Activated naive CD4-positive, alpha-beta T cell (primary cell): ENCODE measurements at places on chromosomes 4 and X.
A peak's percentile ranks its signal among the peaks of the same experiment; 100 is the strongest.

DNA sequence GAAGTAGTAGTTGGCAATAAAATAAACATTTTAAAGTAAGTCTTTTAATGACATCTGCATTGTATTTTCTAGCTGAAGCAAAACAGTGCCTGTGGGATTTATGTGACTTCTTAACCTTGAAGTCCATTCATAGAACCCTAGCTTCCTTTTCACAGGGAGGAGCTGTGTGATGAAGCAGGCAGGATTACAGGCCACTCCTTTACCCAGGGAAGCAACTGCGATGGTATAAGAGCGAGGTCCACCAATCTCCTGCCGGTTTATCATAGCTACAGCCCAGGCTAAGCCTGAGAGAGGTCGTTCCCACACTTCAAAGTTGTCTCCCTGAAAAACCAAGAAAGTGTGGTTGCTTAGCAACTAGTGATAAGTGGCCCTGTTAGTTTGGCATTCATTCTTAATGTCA, 7.0 kb downstream of the RPL36A start:
- no peak for DNase-seq

DNA sequence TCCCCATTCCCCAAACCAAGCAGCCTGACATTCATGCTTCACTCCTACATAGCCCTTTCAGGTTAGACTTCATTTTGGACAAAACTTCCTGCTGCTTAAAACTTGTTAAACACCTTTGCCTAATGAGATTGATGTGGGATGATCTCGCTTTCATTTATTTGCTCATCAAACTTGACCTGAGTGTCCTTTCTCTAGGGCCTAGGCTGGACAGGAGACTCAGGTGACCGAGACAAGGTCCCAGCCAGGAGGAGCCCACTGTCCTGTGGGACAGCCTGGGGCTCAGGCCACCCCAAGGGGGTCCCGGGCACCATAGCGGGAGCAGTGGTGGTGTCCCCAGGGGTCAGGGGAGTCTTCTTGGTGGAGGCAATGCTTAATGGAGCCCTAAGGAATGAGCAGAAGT, 23.7 kb upstream of the PSAPL1 start:
- DNase-seq, result no peak

DNA sequence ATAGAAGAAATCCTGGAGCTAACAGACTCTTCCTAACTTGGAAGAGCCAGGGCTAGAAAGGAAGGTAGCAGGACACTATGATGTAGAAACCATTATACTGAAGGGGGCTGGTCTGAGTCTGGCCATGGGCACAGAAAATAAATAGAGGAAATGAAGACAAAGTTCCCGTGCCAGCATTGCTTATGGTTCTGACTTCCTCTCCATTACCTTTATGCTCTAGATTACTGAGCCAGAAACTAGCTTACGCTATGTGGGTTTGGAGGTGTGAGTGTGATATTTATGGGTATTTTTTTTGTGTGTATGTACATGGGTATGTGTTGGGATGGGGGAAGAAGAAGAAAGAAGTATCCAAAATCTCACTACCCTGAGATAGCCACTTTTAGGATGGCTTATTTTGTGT, 148.3 kb downstream of the GLUD2 start:
- no peak for DNase-seq

GRCh38 chr4:44447563-44448504, 775 bp downstream of the KCTD8 start:
- DNase-seq, result no peak

DNA sequence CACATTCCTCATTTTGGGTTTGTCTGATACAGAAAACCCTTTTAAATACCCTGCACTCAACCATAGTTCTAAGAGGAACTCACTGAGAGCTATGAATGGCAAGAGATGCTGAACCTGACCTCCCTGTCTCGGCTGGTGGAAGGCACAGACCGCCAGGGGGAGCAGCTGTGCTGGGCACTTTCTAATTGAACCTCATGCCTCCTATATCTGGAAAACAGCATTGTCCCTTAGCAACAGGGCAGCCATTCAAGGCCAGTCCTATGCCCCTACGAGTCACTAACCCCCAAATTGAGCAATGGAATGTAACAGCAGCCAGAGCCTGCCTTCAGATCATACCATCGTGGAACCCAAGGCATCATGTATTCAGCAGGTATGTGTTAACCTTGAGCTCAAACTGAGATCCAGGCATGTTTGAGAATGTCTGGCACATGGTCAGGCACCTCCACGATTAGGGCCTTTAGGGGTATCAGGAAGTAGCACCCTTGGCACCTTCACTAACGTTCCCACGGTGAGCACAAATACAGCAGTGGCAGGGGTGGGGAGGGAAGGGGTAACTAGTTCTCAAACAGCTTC, 5.1 kb downstream of the USP27X start:
- DNase-seq, result peak; percentile 1

GRCh38 chr4:105998171-105999063, 103.1 kb downstream of the NPNT start:
- DNase-seq, result no peak

- DNase-seq, result no peak
Measured at GRCh38 chr4:151908734-151909497, 148.1 kb upstream of the GATB start.

DNA sequence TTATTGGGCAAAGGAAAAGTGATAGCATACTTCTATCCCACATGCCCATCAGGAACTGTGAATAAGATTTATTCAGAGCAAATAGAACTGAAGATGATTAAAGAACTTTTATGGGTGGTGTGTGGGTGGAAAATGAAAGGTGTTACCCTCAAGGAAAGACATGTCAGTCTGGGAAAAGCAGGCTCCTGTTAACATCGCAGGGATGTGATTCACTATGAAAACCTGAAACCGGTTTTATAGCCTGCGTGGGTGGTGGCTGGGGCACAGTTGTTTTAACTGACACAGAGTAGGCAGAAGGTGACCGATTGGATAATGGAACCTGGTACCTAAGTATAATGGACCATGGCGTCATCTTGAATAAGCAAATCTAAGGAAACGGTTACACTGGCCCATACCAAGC, 61.3 kb upstream of the CASK start:
- no peak for DNase-seq

DNA sequence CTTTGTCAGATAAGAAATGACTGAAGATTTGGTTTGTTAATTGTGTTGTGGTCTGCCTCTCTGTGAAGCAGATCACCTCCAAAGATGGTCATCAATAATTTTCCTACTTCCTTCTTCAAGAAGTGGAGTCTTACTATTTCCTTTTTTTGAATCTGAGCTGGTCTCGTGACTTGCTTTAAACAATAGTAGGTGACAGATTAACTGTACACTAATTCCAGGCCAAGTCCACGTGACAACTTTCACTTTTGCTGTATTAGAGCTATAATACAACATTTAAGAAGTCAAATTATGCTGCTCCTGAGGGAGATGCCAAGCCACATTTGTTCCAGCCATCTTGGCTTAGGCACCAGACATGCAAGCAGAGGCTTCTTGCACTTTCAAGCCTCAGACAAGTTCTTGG, 393.8 kb upstream of the GRID2 start:
- DNase-seq, result no peak

DNA sequence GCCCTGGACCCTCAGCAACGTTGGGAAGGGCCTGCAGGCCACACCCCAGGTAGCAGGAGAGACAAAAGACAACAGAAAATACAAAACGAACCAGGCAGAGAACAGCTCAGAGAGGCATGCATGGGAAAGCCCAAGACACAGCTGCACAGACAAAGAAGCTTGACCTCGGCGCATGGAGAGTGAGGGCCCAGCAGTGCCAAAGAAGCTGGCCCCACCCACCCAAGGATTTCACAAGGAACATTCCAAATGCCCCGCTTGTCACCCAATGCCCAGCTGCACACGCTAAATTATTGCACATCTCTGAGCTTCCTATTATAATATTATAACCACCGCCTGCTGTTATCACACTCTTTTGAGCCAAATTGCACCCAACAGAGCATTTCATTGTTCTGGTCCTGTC, 147.7 kb upstream of the TBL1X start:
- no peak for DNase-seq

- no peak for DNase-seq
Measured at GRCh38 chr4:146051223-146051622, 112.6 kb upstream of the ZNF827 start.

DNA sequence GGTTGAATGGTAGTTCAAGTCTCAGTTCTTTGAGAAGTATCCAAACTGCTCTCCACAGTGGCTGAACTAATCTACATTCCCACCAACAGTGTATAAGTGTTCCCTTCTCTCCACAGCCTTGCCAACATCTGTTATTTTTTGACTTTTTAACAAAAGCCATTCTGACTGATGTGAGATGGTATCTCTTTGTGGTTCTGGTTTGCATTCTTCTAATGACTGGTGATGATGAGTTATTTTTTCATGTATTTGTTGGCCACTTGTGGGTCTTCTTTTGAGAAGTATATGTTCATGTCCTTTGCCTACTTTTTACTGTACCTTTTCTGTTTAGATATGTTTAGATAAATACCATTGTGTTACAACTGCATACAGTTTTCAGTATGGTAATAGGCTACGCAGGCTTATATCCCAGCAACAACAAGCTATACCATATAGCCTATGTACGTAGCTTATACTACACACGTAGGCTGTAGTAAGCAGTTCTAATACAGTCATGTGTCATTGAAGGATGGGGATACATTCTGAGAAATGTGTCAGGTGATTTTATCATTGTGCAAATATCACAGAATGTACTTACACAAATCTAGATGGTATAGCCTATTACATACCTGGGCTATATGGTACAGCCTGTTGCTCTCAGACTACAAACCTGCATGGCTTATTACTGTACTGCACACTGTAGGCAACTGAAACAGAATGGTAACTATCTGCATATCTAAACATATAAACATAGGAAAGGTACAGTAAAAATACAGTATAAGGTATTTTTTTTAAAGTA, 28.1 kb downstream of the KLHL8 start:
- no peak for DNase-seq

- DNase-seq, result no peak
Measured at GRCh38 chr4:3682236-3683076, 83.7 kb upstream of the ADRA2C start.

- no peak for DNase-seq
Measured at GRCh38 chrX:116436358-116436816, at the start of gene SLC6A14. TSS of gene SLC6A14 (plus strand) at chrX:116436606. CDS start at chrX:116436710, 104 bp downstream.

DNA sequence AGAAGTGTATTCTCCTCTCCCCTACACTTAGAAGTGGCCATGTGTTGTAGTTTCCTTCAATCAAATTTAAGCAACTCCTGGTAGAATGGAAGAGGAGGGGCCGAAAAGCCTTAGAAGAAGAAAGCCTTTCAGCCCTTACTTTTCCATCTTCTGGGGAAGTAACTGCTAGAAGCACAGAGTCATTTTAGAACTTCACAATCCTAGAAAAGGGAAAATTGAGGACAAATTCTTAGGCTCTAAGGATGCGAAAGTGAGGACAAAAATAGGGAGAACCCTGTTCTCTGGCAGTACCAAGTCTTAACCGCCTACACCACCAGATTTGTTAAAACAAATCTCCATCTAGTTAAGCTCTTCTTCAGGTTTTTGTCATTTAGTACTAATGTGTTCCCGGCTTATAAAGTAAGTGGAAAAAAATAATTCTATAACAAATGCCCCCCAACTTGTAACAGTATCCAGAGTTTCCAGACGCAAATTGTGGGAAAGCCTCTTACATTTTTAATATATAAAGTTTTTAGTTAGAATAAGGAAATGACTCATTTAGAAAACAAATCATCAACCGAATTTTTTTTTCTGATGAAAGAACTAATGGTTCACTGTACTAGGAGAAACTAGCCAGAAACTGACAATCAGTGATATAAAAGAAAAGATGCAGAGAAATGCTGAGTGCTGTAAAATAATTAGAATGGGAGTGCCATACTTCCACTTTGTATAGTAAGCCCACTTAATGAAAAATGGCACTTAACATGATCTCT, 76.0 kb downstream of the ARAP2 start:
- DNase-seq, result no peak
